ENCODE measurements at places on chromosomes 5 and 9.

DNA sequence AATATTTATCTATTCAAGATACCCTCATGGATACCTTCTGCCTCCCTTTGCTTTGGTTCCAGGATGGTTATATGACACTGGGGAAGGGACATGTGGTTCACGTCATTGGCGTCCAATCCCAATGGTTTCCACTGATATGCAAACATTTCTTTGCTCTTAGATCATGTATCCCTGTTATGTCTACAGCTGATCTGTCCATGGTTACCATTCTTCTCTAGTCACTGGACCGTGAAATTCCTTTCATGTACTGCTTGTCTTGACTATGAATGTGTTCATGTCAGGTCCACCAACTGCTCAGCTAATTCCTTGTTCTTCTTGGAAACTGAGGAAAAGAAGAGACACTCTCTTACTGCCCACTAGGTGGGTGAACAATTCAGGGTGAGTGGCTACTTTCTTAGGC, 391.1 kb upstream of the ZNF608 start:
- DNase-seq, result no peak

DNA sequence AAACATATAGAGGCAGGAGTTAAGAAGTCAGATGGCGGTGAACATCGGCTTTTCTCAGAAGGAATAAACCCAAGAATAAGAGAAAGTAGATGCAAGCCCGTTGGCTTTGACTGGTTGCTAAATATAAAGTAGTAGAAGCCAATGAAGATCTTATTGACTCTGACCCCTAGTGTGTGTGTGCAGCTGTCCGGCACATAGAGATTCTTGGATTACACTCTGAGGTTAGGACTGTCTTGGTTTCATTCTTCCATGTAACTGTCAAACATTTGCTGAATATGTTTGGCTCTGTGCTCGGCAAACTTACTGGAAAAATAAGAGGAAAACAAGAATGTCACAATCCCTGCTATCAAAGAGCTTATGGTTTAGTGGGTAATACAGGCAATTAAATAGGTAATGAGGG, 54.9 kb downstream of the ASTN2 start:
- no peak for DNase-seq

GRCh38 chr5:16617274-16617968, 624 bp upstream of the RETREG1 start:
- no peak for DNase-seq

GRCh38 chr5:78926252-78926651, 58.9 kb downstream of the ARSB start:
- DNase-seq, result no peak

DNA sequence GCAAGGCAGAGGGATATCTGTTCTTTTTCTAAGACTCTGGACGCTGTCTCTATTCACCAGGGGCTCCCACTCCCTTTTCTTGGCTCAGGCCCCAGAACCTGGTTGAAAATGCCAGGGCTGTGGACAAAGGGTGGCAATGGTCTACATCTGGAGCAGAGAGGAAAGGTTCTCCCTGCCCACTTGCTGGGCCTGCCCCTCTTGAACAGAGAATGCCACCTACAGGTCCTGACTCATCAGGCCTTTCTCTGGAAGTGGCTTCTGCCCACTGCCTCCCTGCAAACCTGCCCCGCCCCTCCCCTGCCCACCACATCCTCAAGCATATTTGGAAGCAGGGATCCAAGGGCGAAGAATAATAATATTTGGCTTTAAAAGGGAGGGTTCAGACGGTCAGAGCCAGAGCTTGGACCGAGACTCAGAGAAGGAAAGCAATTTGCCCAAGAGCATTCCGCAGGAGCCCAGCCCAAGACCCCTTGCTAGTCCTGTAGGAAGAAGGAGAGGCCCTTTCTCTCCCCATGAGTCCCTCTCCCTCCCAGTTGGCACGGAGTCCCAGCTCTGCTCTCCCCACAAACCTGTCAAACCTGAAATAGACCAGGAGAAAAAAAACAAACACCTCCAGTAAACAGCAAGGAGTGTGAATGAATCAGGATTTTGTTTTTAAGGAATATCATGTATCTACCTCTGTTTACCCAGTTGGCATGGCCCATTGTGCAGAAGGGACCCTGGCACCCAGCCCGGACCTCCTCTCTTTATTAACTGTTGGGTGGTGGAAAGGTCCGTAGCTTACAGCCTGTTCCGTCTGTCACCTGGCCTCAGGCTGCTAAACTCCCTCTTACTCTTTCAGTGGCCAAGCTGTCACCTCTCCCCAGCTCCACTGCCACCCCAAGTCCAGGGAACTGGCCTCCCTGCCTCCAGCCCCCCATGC, 37.7 kb upstream of the STXBP1 start:
- DNase-seq, result no peak
